ENCODE measurements at places on chromosomes 13 and 19.

DNA sequence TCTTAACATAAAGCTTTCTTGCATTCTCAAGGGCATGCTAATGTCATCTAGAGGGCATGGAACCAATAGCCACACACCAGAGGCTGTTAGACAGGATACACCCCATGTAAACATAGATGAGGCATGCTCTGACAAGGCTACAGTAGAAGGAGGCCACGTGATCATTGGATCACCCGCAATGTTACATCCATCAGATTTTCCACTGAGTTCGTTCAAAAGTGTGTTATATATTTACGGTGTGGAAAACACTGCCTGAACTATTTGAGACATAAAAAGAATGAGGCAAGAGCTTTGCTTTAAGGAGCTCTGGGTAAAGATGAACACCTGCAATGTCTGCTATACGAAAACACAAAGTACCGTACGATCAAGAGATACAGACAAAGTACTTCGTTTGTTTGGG is 817.5 kb upstream of the SLC10A2 start:
- no peak for DNase-seq

DNA sequence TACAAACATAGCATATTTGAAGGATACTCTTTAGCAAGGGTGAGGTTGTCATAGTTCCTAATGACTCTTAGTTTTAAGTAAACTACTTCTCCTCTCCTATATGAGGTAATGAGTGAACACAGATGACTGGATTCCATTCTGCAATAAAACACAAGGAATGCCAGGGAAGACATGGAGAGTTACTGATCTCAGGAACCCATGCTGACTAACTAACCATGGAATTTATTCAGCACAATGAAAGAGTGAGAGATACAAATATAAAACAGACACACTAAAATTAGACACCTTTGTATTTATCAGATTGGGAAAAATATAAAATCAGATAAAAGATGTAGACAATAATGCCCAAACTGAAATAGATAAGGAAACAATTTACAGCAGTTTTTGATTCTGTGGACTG is 1525.9 kb upstream of the SLC10A2 start:
- DNase-seq, result peak; percentile 66

GRCh38 chr19:30696514-30696913 is 324.3 kb downstream of the ZNF536 start:
- no peak for DNase-seq

GRCh38 chr13:38898481-38898880 is 92.2 kb downstream of the STOML3 start:
- no peak for DNase-seq

DNA sequence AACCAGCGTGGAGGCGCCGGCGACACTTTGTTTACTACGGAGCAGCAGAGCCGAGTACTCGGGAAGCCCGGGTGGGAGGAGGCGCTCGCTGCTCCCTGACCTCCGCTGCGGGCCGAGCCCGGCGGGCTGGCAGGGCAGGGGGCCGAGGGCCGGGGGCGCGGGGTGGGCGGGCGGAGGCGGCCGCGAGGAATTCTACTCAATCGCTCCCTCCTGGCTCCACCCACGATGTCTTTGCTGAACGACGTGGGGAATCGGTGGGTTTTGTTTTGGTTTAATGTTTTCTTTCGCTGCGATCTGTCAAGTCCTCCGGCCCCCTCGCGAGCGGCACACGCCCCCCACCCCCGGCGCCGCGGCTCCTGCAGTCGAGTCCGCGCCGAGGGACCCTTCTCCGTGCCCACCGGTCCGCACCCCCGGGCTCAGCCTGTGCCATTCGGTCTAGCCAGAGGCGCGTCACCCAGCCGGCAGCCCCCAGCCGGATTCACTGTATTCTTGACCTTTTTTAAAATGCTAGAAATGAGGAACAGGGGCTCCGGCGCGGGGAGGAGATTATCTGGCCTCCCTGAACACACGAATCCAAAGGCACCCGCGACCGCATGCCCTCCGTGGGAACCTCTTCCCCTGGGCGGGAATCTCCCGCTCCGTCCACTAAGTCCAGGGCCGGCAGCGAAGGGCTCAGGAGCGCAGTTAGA is 636 bp upstream of the FOXO1 start:
- DNase-seq, result no peak

DNA sequence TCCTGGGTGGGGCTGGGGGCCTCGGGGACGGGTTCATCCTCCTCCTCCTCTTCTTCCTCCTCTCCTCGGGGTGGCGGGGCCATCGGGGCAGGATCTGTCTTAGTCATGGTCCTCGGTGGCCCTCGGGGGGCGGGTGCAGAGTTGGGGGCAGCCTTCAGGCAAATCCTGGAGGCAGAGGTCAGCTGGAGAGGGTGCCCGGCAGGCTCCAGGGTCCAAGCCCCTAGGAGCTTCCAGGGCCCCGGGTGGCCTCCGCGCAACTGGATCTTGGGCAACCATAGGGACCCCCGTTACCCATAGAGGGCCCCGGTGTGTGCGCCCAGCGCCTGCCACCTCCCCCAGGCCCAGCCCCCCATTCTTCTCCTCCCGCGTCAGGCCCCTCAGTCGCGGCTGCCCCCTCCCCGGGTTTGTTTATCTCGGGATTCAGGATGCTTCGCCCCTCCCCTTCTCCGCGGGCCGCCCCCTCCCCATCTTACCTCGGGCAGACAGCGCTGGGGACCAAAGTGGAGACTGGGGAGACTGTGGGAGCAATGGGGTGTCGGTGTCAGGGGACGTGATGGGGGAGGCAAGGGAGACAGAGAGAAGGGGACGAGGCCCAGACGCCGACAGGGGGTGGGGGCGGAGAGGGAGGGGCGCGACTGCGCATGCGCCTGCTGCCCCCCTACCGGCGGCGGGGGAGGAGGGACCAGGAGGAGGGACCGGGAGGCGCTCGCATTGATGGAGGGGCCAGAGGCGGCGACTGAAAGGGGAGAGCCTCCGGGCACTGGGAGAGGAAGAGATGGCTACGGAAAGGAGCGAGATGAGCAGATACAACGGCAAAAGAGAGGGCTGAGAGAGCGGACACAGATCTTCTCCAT is at the start of gene CLIP3:
Gene CLIP3 (minus strand): TSS at position 623 of the 854 bp plus-strand sequence. CDS start 516 bp downstream, at position 107.
- no peak for DNase-seq

- no peak for DNase-seq
Measured at GRCh38 chr19:12792051-12792852, 966 bp downstream of the JUNB start.

DNA sequence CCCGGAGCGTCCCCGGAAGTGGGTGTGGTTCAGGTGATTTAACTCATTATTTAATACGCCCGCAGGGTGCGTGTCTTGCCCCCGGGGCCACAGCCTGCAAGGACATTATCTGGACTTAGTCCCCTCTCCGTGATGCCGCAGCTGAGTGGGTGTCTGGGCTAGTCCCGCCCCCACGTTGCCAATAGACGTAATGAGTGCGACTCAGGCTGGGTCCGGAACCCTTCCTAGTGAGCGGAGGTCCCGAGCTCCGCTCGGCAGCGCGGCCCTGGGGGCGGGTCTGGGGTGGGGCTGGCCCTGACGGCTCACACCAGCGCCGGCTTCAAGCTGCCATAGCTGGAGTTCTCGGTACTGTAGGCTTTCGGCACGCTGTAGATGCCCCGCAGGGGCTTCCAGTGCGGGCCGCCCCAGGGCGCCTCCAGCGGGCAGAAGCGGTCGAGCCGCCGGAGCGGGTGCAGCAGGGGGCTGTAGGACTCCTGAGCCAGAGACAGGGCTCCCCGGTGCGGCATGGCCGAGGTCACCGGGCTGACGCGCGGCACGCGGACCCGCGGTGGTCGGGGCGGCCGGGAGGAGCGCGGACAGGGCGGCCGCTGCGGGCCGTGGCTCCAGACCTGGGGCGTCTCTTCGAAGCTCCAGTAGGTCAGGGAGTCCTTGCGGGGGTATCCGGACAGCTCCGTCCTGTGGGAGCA is 918 bp upstream of the LHB start:
- DNase-seq, result no peak

Measured in skeletal muscle cell (primary cell).